ENCODE measurements at places on chromosomes 16 and 17.

DNA sequence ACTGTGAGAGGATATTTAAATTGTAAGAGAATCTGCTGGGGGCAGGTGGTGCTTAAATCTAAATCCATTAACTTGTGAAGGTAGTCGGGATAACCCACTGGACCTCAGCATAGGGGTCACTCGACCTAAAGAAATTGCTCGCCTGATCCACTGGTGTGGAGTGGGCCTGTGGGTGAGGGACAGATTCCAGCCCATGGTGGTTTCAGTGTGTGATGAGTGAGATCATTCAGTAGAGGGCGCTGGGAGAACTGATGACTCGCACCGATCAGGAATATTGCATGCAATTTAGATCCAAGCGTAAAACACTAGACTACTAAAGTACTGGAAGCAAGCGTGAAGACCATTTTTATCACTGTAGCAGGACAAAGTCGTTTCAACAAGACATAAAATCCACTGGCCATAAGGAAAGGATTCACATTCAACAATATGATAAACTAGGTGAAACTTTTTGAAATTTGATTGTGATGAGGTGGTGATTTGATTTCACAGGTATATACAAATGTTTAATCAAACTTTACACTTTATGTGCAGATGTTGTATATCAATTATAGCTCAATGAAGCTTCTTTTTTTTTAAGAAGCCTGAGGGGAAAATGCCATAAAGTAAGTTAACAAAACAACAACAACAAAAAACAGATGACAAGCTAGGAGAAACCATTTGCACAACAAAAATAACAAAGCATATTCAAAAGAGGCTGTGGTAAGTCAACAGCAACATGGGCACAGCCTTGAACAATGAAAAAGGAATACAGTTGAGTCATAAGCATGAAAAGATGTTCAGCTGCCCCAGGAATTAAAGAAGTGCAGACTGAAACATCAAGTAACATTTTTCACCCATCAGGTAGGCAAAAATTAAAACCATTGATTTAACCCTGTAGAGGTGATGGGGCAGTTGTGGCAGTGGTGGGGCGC is 7.5 kb upstream of the TMEM170A start:
- DNase-seq: no peak

GRCh38 chr17:77882481-77883212 is 75.9 kb upstream of the TNRC6C start:
- DNase-seq: peak; percentile 56

- DNase-seq: no peak
Observed at GRCh38 chr16:48052731-48053417, 102.9 kb downstream of the ABCC12 start.

DNA sequence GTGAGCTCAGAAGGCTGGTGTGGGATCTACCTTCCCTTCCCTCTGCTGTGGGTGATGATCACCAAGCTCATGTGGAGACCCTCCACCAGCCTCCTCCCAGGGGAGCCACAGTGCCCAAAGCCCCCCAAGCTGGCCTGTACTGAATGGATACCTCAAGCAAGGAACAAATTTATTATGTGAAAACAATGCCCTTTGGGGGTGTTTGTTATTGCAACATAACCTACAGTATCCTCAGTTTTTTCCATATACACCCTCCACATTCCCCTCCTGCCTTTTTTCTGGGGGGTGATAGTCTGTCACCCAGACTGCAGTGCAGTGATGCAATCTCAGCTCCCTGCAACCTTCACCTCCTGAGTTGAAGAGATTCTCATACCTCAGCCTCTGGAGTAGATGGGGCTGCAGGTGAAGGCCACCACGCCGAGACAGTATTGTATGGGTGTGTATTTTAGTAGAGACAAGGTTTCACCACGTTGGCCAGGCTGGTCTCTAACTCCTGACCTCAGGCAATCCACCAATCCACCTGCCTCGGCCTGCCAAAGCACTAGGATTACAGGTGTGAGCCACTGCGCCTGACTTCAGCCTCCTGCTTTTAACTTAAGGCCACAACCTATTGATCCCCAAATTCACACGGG is 215.9 kb downstream of the CPPED1 start:
- DNase-seq: no peak

DNA sequence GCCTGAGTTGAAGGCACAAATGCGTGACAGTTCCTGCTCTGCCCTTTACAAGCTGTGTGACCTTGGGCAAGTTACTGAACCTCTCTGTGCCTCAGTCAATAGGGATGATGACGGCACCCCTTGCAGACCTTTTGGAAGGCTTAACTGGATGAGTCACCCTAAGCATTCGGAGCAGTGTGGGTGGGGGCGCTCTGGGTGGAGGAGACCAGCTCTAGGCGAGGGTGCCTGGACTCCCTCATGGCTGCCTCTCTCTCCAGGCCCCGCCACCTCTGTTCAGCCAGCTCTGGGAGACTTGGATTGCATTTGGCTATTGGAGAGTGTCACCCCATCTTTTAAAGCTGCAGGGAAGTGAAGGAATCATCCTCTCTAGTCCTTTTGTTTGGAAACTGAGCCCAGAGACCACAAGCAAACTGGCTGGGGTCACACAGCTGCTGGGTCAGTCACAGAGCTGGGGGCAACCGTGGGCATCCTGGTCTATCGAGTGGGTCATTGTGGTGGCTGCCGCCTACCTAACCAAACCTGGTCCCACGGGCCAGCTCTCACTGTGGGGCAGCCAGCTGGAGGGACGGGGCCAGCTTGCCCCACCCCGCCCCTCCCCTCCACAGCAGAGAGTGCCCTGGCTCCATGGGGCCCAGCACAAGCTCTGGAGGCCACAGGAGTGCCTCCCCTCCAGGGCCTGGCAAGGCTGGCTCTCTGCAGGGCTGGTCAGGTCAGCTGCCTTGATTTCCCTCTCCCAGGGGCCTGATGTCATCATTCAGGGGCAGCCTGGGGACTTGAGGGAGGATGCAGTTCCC is 20.2 kb upstream of the GSE1 start:
- DNase-seq: no peak

- no peak for DNase-seq
Observed at GRCh38 chr17:40178021-40178601, 841 bp downstream of the RAPGEFL1 start.

GRCh38 chr17:52134641-52135040 is 23.9 kb downstream of the CA10 start:
- no peak for DNase-seq

DNA sequence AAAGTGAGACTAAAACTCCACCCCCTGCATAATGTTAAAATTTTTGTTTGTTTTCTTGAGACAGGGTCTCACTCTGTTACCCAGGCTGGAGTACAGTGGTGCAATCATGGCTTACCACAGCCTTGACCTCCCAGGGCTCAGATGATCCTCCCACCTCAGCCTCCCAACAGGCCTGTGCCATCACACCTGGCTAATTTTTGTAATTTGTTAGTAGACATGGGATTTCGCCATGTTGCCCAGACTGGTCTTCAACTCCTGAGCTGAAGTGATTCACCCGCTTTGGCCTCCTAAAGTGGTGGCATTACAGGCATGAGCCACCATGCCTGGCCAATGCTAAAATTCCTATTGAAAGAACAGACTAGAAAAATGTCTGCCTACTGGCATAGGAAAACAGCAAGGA is 103.8 kb downstream of the TRIM37 start:
- DNase-seq: no peak

DNA sequence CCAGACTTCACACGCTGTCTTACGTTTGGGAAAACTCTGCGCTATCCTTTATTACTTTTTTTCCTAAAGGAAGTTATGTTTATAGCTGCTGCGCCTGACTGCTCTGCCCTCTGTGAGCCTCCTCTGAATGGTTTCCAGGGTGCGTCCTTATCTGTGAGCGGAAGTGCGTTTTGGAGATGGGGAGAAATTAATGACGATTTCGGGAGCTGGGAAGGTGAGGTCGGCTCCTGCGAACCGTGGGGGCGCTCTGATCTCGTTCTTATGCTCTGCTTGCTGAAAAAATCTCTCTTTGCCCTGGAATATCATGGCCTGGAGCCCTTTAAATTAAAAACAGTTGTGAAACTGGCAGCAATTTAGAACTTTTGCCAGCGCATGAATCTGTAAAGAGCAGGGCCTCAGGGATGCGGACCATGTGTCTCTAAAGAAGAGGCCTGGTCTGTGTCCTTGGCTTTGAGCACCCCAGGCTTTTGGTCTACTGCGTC is 135.7 kb upstream of the ZFHX3 start:
- no peak for DNase-seq

DNA sequence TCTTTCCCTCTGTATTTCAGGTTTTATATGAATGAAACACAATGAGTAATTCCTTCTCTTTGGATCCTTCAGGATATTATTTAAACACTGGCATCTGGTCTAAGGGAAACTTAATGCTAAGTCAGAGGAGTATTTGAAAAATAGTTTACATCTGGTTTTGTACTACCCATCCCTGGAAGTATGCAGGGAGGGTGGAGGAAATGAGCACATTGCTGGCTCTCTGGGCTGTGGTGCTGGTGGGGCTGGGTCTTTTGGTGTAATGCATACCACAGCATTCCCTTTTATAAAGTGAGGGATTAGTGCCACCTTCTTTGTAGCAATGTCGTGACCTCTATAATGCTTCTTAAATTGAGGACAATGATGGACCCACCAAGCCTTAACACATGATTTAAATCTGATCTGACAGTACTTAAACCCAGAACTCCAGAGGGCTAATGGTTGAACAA is 105.5 kb upstream of the AXIN2 start:
- no peak for DNase-seq

DNA sequence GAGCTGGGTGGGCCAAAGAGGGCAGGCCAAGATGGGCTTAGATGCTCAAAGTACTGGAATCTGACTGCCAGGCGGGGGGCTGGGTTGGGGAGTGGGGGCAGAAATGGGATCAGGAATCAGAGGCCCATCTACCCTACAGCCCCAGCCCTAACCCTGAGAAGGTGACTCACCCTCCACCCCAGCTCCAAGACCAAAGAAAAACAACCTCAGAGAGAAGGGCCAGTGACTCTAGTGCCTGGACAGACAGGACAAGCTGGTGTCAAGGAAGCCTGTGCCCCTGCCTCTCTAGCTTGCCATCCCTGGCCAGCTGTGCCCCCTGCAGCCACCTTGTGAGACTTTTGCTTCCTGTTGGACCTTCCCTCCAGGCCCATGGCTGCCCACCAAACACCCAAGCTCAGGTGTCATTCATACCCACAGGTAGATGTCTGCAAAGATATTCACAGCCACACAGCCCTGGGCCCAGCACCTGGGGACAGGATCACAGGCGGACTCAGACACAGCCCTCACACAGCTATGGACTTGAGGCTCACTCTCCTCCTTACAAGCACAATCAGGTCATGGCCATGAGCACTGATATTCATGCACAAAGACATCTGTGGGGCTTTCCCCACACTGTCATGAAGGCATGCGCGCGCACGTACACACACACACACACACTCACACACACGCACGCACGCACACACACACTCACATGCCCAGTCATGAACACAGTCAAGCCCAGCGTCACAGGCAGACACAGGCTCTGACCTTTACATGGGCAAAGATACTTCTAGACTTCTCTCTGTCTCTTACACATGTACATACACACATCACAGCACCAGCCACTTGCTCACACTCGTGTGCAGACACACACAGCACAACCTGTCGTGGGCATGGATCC is 2.8 kb downstream of the WNT3 start:
- DNase-seq: no peak

DNA sequence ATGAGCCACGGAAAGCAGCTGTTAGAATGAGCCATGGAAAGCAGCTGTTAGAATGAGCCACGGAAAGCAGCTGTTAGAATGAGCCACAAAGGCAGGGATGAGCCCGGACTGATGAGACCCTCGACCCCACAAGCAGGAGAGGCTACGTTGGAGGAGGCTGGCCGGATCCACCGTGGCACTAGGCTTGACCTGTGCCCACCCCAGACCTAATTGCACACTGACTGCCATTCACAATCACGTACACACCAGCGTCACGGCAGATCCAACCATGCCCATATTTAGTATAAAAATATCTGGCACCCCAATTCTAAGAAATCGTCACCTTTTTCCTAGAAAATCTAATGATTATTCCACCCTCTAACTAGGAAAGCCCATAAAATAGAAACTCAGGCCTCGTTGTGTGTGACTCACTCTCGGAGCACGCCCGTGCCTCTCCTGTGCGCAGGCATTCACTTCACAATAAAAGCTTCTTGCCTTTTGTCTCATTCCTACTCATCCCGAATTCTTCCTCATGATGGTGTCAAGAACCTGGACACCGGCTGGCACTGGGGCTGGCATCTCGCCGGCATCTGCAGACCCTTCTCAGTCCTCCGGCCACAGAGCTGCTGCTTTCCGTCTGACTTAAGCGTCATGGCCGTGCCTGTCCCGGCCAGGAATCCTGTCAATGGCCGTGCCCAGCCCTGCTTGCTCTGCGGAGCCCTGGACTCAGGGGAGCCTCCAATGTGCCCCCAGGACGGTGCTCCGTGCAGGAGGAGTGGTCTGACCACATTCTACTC is 5.5 kb upstream of the SECTM1 start:
- DNase-seq: no peak

DNA sequence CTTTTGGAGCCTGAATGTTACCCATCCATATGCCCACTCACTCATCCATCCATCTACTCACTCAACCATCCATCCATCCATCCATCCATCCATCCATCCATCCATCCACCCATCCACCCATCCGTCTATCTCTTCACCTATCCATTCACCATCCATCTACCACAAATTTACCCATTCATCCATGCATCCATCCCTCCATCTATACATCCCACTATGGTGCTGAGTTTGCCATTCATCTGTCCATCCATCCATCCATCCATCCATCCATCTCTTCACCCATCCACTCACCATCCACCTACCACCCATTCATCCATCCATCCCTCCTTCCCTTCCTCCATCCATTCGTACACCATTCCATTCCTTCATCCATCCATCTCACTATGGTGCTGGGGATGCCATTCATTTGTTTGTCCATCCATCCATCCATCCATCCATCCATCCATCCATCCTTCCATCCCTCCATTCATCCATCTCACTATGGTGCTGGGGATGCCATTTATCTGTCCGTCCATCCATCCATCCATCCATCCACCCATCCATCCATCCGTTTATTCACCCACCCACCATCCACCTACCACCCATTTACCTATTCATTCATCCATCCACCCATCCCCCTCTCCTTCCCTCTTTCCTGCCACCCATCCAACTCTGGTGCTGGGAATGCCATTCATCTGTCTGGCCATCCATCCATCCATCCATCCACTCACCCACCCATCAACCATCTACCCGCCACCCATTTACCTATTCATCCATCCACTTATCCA is 39.7 kb downstream of the RGS9 start:
- DNase-seq: no peak

DNA sequence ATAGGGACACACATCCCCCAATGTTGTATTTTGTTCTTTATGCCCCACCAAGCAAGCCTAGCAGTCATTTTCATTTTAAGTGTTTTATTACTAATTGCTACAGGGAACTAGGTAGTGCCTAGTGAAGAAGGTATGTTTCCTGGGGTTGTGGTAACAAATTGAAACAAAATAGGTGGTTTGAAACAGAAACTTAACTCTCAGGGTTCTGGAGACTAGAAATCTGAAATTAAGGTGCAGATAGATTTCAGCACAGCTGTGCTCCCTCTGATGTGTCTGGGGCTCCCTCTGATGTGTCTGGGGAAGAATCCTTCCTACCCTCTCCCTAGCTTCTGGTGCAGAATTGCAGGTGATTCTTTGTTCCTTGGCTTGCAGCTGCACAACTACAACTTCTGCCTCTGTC is 390.1 kb downstream of the ZFHX3 start:
- no peak for DNase-seq

All from stimulated activated CD8-positive, alpha-beta memory T cell treated with anti-CD3 and anti-CD28 coated beads, Interleukin-15, amount 100 ng/mL, for 4 hours (primary cell).